ENCODE measurements at places on chromosomes 12 and 14.

- H3K36me3 ChIP-seq: no peaks in the 10 kb centered on the region
- no peak for DNase-seq
- no peaks in the 10 kb centered on the region for H3K27me3 ChIP-seq
- H3K4me3 ChIP-seq: no peak overlapping the region
- H3K27ac ChIP-seq: no peak overlapping the region
- H3K4me1 ChIP-seq: peaks cover 18% of the 10 kb centered on the region
These were observed 36.4 kb upstream of the FBRSL1 start for GRCh38 chr12:132453361-132454192.

DNA sequence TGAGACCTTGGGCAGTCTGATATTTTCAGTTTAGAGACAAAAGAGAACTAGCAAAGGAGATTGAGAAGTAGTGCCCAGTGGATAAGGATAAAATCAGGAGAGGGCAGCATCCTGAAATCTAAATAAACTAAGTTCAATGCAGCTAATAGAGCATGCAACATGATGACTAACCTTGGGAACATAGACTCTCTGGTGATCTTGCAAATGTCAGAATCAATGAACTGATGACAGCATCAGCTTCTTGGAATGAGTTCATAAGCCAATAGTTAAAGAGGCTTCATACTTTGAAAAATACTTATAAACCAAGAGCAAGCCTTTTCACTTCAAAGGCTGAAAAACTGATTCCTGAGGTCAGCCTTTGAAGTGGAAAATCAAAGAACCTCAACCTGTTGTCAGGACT, 8.2 kb downstream of the TAS2R19 start:
- H3K36me3 ChIP-seq: peaks cover 6% of the 10 kb centered on the region
- H3K27ac ChIP-seq: no peak overlapping the region
- H3K4me3 ChIP-seq: no peak overlapping the region
- no peak for DNase-seq
- H3K4me1 ChIP-seq: no peaks in the 10 kb centered on the region

- peaks cover 96% of the 10 kb centered on the region for H3K4me1 ChIP-seq
- peak overlapping the region; percentile 94 for H3K27ac ChIP-seq
- no peak for DNase-seq
These were observed 133.2 kb downstream of the PRKCH start for GRCh38 chr14:61454545-61454944.

- no peak for DNase-seq
- no peak overlapping the region for H3K27ac ChIP-seq
- no peak overlapping the region for H3K4me3 ChIP-seq
- H3K4me1 ChIP-seq: no peaks in the 10 kb centered on the region
- H3K36me3 ChIP-seq: no peaks in the 10 kb centered on the region
- peaks cover 4% of the 10 kb centered on the region for H3K27me3 ChIP-seq
These were observed 65.5 kb downstream of the PELI2 start for GRCh38 chr14:56183631-56184157.

- peaks cover 44% of the 10 kb centered on the region for H3K4me1 ChIP-seq
- peaks cover 4% of the 10 kb centered on the region for H3K36me3 ChIP-seq
- H3K27me3 ChIP-seq: no peaks in the 10 kb centered on the region
- peak overlapping the region; percentile 45 for H3K4me3 ChIP-seq
- no peak for DNase-seq
- peak overlapping the region; percentile 93 for H3K27ac ChIP-seq
These were observed 463.1 kb downstream of the RAD51B start for GRCh38 chr14:68282479-68283377.

GRCh38 chr12:53807322-53807860, 55.6 kb upstream of the CISTR start:
- no peaks in the 10 kb centered on the region for H3K4me1 ChIP-seq
- no peak for DNase-seq
- H3K4me3 ChIP-seq: no peak overlapping the region

- no peak overlapping the region for H3K4me3 ChIP-seq
- peaks cover 11% of the 10 kb centered on the region for H3K4me1 ChIP-seq
- H3K36me3 ChIP-seq: peaks cover 6% of the 10 kb centered on the region
- DNase-seq: no peak
These were observed 49.9 kb downstream of the TESC start for GRCh38 chr12:117049295-117049694.

DNA sequence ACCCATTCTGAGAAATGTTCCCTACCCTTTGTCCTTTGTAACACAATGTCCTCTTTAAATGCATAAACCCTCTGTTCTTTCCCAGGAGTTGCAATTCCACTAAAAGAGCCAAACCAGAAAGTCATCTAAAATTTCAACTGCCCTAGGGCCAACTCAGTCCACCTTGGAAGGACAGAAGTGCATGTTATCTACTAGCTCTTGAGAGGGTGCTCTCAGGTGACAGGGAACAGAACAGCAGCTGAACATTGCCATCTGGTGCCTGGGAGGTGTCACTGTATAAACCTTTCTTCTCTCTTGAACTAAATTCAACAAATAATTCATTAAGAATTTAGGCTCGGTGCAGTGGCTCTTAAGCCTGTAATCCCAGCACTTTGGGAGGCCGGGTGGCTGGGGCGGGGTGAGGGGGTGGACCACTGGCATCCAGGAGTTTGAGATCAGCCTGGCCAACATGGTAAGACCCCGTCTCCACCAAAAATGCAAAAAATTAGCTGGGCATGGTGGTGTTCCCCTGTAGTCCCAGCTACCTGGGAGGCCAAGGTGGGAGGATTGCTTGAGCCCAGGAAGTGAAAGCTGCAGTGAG, 10.3 kb upstream of the FERMT2 start:
- H3K4me3 ChIP-seq: no peak overlapping the region
- H3K27ac ChIP-seq: no peak overlapping the region
- no peaks in the 10 kb centered on the region for H3K27me3 ChIP-seq
- H3K36me3 ChIP-seq: no peaks in the 10 kb centered on the region
- DNase-seq: peak; percentile 61

GRCh38 chr14:72608391-72609204, 285.3 kb downstream of the DPF3 start:
- no peaks in the 10 kb centered on the region for H3K4me1 ChIP-seq
- no peak overlapping the region for H3K4me3 ChIP-seq
- H3K36me3 ChIP-seq: no peaks in the 10 kb centered on the region
- DNase-seq: peak; percentile 18
- peaks cover 31% of the 10 kb centered on the region for H3K27me3 ChIP-seq
- H3K27ac ChIP-seq: no peak overlapping the region

DNA sequence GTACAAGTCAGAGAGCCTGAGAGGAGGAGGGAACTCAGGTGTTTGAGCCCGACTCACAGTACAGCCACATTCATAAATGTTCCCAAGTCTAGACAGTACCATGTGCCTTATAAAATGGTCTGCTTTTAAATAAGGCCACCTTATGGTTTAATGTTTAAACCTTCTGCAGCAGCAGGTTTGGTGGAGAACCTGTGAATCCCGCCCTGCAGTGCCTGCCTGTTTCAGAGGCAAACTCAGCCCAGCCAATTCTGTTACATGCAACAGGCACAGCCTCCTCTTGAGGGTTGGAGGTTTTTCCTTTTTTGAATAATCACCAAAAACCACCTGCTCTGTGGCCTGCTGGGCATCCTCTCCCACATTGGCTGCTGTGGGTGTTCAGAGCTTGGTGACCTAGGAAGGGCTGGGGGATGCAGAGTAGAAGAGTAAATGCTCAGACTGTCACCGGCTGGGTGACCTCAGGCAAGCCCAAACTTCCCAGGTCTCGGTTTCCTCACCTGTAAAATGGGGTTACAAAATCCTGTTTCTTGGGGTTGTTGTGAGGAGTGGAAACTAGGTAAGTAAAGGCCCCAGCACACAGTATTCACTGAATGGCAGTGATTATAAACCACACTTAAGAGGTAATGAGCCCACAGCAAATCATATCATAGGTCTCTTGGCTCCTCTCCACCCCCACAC, 28.0 kb downstream of the NUAK1 start:
- no peak for DNase-seq
- peaks cover 47% of the 10 kb centered on the region for H3K27me3 ChIP-seq
- no peak overlapping the region for H3K27ac ChIP-seq
- peaks cover 10% of the 10 kb centered on the region for H3K4me1 ChIP-seq

Measured in activated CD8-positive, alpha-beta memory T cell treated with anti-CD3 and anti-CD28 coated beads, Interleukin-2, amount 10 ng/mL, durations not matched to agents 7 days and 5 days (primary cell).